Ovary (tissue), 10 donors: ENCODE measurements at places on chromosomes 13 and 19.

DNA sequence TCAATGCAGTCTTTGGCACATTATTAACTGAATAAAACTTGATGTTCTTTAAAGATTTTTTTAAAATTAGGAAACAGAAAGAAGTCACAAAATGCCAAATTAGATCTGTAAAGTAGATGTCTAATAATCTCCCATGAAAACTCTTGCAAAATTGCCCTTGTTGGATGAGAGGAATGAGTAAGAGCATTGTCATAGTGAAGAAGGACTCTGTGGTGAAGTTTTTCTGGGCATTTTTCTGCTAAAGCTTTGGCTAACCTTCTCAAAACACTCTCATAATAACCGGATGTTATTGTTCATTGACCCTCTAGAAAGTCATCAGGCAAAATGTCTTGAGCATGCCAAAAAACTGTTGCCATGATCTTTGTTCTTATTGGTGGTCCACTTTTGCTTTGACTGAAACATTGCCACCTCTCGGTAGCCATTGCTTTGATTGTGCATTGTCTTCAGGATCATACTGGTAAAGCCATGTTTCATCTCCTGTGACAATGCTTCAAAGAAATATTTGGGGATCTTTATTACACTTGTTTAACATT, 549.3 kb downstream of the LIG4 start:
- no peak for DNase-seq

DNA sequence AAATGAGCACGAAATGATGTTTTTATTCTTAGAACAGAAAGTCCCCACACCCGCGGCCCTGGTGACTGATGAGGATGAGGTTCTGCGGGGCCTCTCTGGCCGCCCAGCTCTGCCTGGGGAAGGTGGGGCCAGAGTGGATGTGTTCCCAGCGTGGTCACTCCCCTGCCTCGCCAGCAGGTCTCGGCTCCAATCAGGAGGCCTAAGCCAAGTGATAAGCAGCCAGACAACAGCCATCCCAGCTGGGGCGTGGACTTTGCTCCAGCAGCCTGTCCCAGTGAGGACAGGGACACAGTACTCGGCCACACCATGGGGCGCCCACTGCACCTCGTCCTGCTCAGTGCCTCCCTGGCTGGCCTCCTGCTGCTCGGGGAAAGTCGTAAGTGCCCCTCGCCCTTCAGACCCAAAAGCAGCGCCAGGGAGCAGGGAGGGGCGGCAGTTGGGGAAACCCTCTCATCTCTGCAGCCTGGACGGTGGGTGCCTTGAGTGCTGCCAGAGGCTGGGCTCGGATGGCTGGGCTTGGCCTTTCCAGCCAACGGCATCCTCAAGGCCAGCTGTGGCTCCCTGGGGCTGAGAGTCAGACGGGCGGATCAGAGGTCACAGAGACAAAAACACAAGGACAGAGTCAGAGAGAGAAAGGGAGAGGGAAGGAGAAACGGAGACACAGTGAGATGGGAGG, at the start of gene F10:
F10 (plus strand) TSS at position 250 of the 676 bp plus-strand sequence; CDS start at position 307, 57 bp downstream.
- DNase-seq = peak; percentile 72

GRCh38 chr13:20561741-20562140, 5.2 kb upstream of the IFT88 start:
- DNase-seq = no peak

DNA sequence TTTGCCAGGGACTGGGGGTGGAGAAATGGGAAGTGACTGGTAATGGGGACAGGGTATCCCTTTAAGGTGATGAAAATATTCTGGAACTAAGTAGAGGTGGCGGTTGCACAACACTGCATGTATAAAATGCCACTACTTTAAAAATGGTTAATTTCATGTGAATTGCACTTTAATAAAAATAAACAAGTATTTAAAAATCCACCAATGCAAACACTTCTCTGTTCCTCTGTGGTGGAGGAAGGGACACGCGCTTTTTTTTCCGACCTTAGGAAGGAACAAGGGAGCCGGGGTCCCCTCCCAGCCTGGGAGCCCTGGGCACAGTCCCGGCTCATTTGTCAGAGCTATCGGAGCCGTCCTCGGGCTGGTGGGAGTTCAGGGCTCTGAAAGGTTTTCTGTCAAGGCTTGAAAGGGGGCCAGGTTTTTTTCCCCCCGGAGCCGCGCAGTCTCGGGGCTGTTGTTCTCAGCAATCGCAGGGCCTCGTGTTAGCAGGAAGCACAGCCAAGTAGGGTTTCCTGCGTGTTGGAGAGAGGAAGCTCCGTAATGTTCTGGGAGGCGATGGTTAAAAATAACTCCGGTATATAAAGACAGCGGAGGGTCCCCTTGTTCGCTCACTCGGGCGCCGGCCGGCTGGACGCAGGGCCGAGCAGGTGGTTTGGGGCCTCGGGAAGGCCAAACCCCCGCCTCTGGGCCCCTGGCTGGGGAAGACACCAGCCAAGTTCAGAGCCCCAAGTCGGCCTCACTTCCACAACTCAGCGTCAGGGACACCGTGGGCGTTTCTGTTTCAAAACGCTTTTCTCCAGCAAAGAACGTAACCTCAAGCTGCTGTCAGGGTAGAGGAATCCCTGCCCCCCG, 41.2 kb upstream of the KLF2 start:
- peak; percentile 93 for DNase-seq

- DNase-seq = no peak
Observed at GRCh38 chr13:30141775-30142485, 165.4 kb downstream of the KATNAL1 start.

- DNase-seq = no peak
Observed at GRCh38 chr13:77863144-77863543, 55.5 kb downstream of the EDNRB start.

- DNase-seq = no peak
Observed at GRCh38 chr19:47569331-47569730, 3.6 kb downstream of the ZNF541 start.

GRCh38 chr19:46975011-46975924, 44.4 kb upstream of the NPAS1 start:
- no peak for DNase-seq

DNA sequence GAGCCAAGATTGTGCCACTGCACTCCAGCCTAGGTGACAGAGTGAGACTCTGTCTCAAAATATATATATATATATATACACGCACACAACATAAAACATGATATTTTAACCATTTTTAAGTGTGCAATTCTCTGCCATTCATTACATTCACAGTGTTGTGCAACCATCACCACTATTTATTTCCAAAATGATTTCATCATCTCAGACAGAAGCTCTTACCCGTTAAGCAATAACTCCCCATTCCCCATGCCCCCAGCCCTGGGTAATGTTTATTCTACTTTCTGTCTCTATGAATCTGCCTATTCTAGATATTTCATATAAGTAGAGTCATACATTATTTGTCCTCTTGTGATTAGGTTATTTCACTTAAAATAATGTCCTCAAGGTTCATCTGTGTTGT, 20.3 kb downstream of the WDR88 start:
- DNase-seq = no peak

DNA sequence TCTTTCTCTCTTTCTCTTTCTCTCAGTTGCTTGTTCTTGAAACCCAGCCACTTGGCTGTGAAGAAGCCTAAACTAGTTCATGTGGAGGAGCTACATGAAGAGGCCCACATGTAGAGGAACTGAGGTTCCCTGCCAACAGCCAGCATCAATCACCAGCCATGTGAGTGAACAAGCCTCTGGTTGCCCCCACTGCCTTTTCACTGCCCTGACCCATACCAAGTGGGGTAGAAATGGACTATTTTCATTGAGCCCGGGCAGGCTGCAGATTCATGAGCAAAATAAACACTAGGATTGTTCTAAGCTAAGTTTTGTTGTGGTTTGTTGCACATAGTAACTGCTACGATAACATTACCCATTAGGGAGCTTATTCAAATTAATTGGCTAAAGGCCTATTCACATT, 78.7 kb upstream of the FAM216B start:
- peak; percentile 68 for DNase-seq

DNA sequence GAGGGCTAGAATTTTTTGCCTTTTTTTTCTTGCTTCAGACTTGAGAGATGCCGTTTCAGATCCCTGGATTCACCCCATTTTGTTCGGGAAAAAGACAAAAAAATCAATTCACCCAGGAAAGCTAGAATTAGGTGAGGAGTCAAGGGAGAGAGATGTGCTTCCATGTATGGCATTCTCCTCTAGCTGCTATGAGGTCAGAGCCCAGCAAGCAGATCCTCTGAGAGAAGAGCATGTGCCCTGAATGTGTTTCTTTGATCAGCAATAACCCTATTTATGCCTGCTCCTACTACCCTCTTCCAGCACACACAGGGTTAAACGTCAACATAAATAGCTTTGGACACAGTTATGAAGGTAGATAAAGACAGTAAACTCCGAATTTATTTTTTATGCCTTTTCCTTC, 53.6 kb downstream of the NDFIP2 start:
- no peak for DNase-seq

- no peak for DNase-seq
Observed at GRCh38 chr19:14218620-14219330, 12.8 kb upstream of the ADGRL1 start.

DNA sequence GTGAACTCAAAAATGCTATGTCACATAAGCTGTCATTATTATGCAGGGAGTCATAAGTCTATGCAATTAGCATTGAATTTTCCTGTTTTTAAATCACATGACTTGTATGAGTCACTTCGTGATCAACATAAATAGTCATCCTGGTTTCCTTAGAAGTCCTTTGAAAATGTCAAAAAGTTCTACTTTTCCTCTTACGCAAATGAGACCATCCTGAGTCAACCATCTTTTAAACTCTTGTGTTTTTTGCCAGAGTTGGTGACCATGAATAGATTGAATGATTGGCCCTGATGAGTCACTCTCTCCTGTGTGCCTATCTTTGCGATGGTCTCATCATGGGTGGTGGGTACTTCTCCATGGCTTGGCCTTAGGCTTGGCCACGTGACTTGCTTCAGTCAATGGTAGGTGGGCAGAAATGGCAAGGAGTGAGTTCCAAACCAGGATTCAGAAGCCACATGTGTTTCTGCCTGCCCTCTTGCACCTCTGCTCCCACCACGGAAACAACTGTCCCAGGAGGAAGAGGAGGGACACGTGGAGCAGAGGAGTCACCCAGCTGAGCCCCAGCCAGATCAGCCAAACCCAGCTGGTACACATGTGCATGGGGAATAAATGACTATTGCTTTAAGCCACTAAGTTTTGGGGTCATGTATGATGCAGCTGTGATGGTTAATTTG, 123.5 kb upstream of the CACNA1A start:
- no peak for DNase-seq

GRCh38 chr19:48955308-48955958, 758 bp downstream of the BAX start:
- no peak for DNase-seq

- DNase-seq = no peak
Observed at GRCh38 chr13:77084755-77085154, 57.8 kb upstream of the FBXL3 start.

DNA sequence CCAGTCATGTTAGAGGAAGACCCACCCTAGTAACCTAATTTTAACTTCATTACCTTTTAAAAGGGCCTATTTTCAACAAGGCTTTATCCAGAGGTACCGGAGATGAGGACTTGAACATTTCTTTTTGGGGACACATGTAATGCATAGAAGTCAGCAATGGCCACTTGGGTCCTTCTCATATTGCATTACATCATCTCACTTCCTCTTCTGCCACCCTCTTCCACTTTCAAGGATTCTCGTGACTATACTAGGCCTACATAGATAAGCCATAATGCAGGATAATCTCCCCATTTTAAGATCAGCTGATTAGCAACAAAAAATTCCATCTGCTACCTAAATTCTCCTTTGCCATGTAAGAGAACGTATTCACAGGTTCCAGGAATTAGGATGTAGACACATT, 557.2 kb downstream of the KCTD12 start:
- DNase-seq = no peak

- no peak for DNase-seq
Observed at GRCh38 chr19:39109641-39110040, 15.9 kb upstream of the PAK4 start.

GRCh38 chr19:507286-508203, at the start of gene TPGS1:
TPGS1 (plus strand) TSS chr19:507497; CDS start chr19:507507, 10 bp downstream.
- peak; percentile 83 for DNase-seq

- no peak for DNase-seq
Observed at GRCh38 chr19:7393459-7393858, 44.7 kb downstream of the ARHGEF18 start.

- DNase-seq = no peak
Observed at GRCh38 chr19:58325311-58326022, 1.3 kb upstream of the ZSCAN22 start.

GRCh38 chr13:59873856-59874255, 289.9 kb downstream of the DIAPH3 start:
- no peak for DNase-seq

DNA sequence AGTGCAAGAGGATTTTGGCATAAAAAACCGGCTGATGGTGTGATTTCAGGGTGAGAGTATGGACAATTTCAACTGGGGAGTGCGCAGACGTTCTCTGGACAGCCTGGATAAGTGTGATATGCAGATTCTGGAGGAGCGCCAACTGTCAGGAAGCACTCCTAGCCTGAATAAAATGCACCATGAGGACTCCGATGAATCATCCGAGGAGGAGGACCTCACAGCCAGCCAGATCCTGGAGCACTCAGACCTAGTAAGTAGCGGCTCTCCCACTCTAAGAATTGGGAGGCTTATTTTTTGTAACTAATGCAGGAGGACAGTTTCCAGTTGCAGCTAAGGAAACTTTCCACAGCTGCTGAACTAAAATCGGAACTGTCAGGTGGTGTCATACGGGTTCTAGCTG, 53.6 kb downstream of the ZAR1L start:
- DNase-seq = peak; percentile 78

GRCh38 chr19:5850743-5851293, 431 bp downstream of the FUT3 start:
- no peak for DNase-seq

- DNase-seq = no peak
Observed at GRCh38 chr13:42551611-42552010, 22.3 kb upstream of the TNFSF11 start.

DNA sequence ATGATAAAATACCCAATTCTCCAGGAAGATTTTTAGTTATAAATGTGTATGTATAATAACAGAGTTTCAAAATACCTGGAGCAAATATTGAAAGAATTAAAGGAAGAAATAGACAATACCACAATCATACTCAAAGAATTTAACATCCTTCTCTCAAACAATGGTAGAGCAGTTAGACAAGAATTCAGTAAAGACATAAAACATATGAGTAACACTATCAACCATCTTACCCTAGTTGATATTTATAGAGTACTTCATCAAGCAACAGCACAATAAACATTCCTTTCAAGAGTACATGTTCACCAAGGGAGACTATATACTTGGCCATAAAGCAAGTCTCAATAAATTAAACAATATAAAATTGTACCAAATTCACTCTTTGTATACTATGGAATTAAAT, 108.4 kb downstream of the DLEU7 start:
- DNase-seq = no peak

- DNase-seq = no peak
Observed at GRCh38 chr19:22530042-22530441, 104.1 kb upstream of the ZNF492 start.

GRCh38 chr19:15463861-15464371, 428 bp downstream of the RASAL3 start:
- DNase-seq = no peak

- DNase-seq = no peak
Observed at GRCh38 chr19:36099166-36099785, 11.7 kb upstream of the OVOL3 start.

GRCh38 chr13:44668688-44669087, 92.6 kb upstream of the TSC22D1 start:
- DNase-seq = no peak
